Natural killer cell treated with Interleukin-12 subunit alpha and Interleukin-12 subunit beta and Interleukin-15 and Interleukin-18, amount 100 ng/mL, for 72 hours (primary cell): ENCODE measurements at places on chromosomes 2 and 18. TPM values are rescaled to one million over a fixed set of nuclear protein-coding genes. Genes with fewer than 3 reads are reported as not detected.

The SP140 gene
- total RNA-seq = 67.9 TPM

The B3GNT7 gene
- 20.1 TPM for total RNA-seq

The HAAO gene
- total RNA-seq = not detected

The CFAP210 gene
- total RNA-seq = 0.59 TPM

The PDE11A gene
- total RNA-seq = not detected

The RNF125 gene
- 21.3 TPM for total RNA-seq

The RETREG2 gene
- total RNA-seq = 79.8 TPM

The RPS27A gene
- total RNA-seq = 804 TPM

- H3K27me3 ChIP-seq = no peaks in the 10 kb centered on the region
- DNase-seq = no peak
- H3K4me1 ChIP-seq = peaks cover 53% of the 10 kb centered on the region
- no peak overlapping the region for H3K4me3 ChIP-seq
- H3K36me3 ChIP-seq = peaks cover 5% of the 10 kb centered on the region
- H3K27ac ChIP-seq = no peak overlapping the region
These were observed 45.9 kb upstream of the ASB1 start for GRCh38 chr2:238380785-238381184.

DNA sequence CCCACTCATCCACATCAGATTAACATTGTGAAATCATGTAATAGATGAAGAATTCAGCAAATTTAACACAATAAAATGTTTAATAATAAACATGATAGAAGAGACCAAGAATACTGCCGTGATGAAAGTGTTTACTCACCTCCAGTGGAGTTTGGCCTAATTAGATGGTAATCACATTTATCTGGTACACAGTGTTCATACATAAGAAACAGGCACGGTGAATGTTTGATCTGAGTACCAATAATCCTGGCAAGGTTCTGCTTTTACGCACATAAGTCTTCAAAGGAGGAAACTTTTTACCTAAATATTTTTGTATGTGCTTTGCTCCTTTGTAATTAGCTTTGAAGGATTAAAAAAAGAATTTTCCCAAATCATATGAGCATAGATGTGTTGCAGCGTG is 122.5 kb downstream of the IRS1 start:
- no peak for DNase-seq
- H3K36me3 ChIP-seq = no peaks in the 10 kb centered on the region
- H3K4me3 ChIP-seq = no peak overlapping the region
- H3K27ac ChIP-seq = no peak overlapping the region

DNA sequence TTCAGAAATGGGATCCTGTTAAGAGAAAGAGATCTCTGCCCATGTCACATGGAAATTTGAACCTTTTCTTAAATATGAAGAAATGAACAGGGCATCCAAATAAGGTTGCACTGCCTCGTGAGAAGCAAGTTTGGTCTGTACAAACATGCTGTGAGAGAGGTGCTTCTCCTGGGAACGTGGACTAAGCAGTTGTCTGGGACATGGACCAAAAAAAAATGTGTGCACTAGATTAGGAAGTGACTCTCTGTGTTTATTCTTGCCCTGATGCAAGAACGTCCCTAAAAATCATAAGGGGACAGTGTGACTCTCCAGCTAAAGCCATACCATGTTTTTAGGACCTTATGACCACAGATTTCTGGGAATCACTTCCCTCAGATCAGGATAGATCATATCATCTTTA is 23.7 kb upstream of the GCG start:
- no peaks in the 10 kb centered on the region for H3K36me3 ChIP-seq
- no peaks in the 10 kb centered on the region for H3K4me1 ChIP-seq
- DNase-seq = no peak
- H3K27me3 ChIP-seq = peaks cover 20% of the 10 kb centered on the region

- no peak overlapping the region for H3K4me3 ChIP-seq
- DNase-seq = no peak
- H3K36me3 ChIP-seq = no peaks in the 10 kb centered on the region
- H3K27ac ChIP-seq = no peak overlapping the region
These were observed 110.2 kb downstream of the FIGN start for GRCh38 chr2:163625632-163626031.

GRCh38 chr2:198465970-198466369 is 661.6 kb downstream of the PLCL1 start:
- H3K4me1 ChIP-seq = no peaks in the 10 kb centered on the region
- no peak overlapping the region for H3K27ac ChIP-seq
- no peak for DNase-seq
- H3K4me3 ChIP-seq = no peak overlapping the region
- H3K27me3 ChIP-seq = no peaks in the 10 kb centered on the region

DNA sequence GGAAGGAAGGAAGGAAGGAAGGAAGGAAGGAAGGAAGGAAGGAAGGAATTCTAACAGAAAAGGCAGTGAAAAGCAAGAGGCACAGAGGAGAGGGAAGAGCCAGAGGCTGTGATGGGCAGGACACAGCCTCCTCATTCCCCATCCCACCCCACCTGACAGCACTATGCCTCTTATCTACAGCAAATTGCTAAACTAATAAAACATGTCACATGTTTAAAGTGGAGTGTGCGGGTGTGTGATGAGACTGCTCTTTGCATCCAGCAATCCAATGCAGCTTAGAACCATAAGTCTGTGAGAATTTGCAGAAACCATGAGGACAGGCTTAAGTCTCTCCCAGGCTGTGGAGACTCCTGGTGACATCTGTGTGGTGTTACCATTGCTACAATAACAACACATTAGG is 108.4 kb upstream of the ALK start:
- H3K36me3 ChIP-seq = no peaks in the 10 kb centered on the region
- H3K4me1 ChIP-seq = no peaks in the 10 kb centered on the region
